ENCODE measurements at places on chromosomes 6 and 20. TPM values are rescaled to one million over a fixed set of nuclear protein-coding genes. Genes with fewer than 3 reads are reported as not detected.
A peak's percentile ranks its signal among the peaks of the same experiment; 100 is the strongest.

Gene SLC26A8
- 0.17 TPM for total RNA-seq

Gene MEI4
- total RNA-seq, result not detected

DNA sequence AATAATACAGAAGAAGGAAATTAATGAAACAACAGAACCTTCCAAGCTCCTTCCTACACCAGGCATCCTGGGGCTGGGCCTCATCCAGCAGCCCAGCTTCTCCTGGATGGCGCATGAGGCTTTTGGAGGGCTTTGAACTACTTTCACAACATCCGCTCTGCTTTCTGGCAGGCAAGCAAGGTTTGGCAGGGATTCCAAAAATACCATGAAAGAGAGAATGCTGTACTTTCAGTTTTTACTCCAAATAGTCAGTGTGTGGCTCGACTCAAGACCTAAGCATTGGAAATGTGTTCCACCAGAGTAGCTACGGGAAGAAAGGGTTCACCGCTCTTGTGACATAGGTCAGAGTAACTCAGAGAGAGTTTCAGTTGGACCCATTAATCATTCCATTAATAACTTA lies 125.4 kb downstream of the OPRM1 start:
- peak overlapping the region; percentile 21 for H3K27ac ChIP-seq
- DNase-seq, result peak; percentile 81
- no peaks in the 10 kb centered on the region for H3K27me3 ChIP-seq
- H3K4me3 ChIP-seq, result no peak overlapping the region
- H3K36me3 ChIP-seq, result no peaks in the 10 kb centered on the region
- H3K4me1 ChIP-seq, result no peaks in the 10 kb centered on the region

Gene RNF39
- 3.1 TPM for total RNA-seq

DNA sequence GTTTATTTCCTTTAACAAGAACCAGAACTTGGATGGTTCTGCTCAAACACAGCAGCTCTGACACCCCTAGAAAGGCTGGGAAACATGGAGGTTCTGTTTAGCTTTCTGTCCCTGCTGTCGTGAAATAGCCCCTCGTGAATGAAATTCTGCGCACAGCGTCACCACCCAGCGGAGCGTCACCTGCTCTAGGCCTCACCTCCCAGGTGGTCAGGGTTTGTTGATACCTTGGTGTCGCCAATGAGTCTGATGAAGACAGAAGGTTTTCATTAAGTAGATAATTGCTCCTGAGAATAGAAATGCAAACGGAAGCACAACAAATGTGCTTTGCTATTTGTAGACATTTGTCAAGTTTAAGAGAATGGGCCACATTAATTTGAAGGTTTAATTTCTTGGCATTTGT lies 135.1 kb downstream of the EDN3 start:
- H3K4me3 ChIP-seq, result no peak overlapping the region
- no peaks in the 10 kb centered on the region for H3K36me3 ChIP-seq
- H3K27ac ChIP-seq, result no peak overlapping the region
- DNase-seq, result no peak

DNA sequence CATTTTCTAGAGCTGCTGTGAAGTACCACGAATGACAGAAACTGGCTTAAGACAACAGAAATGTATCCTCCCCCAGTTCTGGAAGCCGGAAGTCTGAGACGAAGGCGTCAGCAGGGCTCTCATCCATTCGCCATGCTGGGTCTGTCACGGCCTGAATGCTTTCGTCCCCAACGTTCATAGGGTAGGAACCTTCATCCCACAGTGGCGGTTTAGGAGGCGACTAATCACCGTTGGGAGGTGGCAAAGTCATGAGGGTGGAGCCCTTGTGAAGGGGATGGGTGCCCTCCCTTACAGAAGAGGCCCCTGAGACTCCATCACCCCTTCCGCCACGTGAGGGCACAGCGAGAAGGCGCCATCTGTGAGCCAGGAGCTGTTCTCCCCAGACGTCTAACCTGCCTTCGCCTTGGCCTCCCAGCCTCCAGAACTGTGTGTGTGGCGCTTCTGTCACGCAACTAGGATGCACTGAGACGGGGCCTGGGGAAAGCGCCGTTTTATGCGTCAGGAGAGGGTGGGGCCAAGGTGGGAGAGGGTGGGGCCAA lies 250.3 kb downstream of the TTLL2 start:
- peaks cover 13% of the 10 kb centered on the region for H3K4me1 ChIP-seq
- no peaks in the 10 kb centered on the region for H3K27me3 ChIP-seq
- no peak overlapping the region for H3K4me3 ChIP-seq
- H3K27ac ChIP-seq, result peak overlapping the region; percentile 72
- H3K36me3 ChIP-seq, result no peaks in the 10 kb centered on the region
- DNase-seq, result no peak

DNA sequence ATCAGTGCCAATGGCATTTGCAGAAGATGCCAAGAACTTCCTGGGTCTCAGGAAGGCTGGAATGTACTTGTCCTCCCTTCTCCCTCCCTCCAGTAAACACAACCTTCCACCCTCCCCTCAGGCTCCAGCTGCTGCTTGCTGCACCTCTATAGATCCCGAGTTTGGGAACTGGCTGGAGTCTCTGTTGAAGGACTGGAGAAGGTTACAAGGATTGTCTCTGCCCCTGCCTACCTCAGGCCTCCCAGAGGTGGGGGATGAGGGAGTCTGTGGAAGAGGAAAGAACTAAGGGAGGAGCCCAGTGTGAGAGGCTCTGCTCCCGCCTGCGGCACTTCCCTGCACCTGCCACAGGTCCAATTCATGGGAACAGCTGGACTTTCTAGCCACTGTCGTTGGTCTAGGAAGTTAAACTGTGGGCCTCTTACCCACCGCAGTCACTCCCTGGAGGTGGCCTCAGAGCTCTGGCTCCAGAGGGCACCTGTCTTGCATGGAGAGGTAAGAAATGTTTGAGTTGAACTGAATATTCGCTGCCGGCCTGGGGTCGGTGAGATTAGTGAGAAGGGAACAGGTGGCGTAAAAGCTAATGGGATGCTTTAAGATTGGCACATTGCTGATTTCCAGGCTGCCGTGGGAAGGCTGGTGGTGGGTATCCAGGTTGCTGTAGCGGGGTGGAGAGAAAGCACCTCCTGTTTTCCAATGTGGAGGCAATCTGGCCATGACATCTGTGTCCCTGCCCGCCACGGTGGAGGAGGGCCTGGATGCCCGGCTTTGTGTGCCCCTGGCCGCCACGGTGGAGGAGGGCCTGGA lies 54.3 kb downstream of the PPP1R14C start:
- H3K27me3 ChIP-seq, result no peaks in the 10 kb centered on the region
- DNase-seq, result no peak
- H3K4me3 ChIP-seq, result no peak overlapping the region
- H3K36me3 ChIP-seq, result no peaks in the 10 kb centered on the region

Gene SPATS1
- 1.4 TPM for total RNA-seq

Gene COL9A1
- total RNA-seq, result not detected

Gene IL17A
- total RNA-seq, result not detected

DNA sequence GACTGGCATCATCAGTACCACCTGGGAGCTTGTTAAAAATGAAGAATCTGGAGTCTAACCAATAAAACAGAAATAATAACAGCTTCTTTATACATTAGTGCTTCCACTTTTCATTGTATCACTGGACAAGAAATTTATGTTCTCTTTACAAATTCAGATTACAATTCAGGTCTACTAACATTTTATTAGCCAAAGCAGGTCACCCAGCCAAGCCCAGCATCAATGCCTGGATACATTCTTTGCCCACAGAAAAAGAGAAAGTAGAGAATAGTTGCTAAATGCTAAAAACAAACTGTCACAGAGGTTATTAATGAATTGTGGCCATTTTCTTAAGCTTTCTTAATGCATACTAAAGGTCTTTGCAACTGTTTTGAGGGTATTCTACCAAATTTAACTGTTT lies 458.3 kb downstream of the BTBD3 start:
- H3K4me3 ChIP-seq, result no peak overlapping the region
- H3K27ac ChIP-seq, result no peak overlapping the region
- no peak for DNase-seq
- no peaks in the 10 kb centered on the region for H3K36me3 ChIP-seq

DNA sequence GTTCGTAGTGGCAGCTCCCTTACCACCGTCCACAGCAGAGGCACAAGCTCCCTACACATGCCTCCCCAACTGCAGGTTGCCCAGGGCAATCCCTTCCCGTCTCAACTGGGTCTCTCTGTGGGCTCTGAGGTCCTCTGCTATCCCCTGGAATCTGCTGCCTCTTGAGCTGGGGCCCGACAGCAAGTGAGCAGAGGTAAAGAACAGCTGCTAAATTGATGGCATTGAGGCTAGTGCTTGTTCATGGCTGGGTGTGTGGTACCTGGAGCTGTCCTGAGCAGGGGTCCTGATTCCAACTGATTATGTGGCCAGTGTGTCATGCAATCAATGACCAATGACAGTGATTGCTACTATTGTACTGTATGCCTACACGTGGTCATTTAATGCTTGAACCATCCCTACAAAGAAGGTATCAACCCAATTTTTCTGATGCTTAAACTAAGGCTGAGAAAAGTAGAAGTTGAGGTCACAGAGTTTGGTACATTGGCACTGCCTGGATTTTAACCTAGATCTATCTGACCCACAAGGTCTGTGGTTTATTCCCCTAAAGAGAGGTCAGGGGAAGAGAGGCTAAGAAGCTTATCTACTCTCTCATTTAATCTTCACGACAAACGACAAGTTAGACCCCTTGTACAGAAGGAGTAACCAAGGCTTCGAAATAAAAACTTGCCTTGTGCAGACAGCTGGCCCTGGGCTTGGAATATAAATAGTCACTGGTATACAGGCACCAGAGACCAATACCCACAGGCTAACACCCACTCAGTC lies 41.1 kb downstream of the HNF4A start:
- H3K4me3 ChIP-seq, result no peak overlapping the region
- H3K4me1 ChIP-seq, result peaks cover 16% of the 10 kb centered on the region
- no peaks in the 10 kb centered on the region for H3K27me3 ChIP-seq
- H3K27ac ChIP-seq, result no peak overlapping the region
- DNase-seq, result no peak

- no peak overlapping the region for H3K4me3 ChIP-seq
- H3K4me1 ChIP-seq, result no peaks in the 10 kb centered on the region
- H3K27ac ChIP-seq, result no peak overlapping the region
- DNase-seq, result no peak
Observed at GRCh38 chr6:1110164-1110563, 201.7 kb upstream of the FOXQ1 start.

DNA sequence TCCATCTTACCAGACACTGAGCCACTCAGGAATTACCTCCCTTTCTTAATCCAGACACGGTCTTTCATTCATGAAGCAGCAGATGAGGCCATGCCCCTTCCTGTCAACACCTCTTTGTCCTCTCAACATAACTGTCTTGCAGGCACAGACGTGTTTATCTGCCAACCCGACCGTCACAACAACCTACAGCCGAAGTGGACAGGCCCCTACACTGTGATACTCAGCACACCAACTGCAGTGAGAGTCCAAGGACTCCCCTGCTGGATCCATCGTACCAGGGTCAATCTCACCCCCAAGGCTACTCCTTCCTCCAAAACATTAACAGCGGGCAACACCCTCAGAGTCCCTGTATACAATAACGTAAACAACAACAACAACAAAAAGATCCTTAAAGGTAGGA lies 30.6 kb upstream of the ULBP3 start:
- H3K27me3 ChIP-seq, result no peaks in the 10 kb centered on the region
- DNase-seq, result no peak
- H3K4me1 ChIP-seq, result no peaks in the 10 kb centered on the region
